M059J (cell line): ENCODE measurements at places on chromosomes 2 and 18. TPM values are rescaled to one million over a fixed set of nuclear protein-coding genes. Genes with fewer than 3 reads are reported as not detected.
A peak's percentile ranks its signal among the peaks of the same experiment; 100 is the strongest.

The SCN7A gene
- not detected in 2 replicates for total RNA-seq

The TLX2 gene
- 0.10 and 0.34 TPM in 2 replicates for total RNA-seq

The PTPRN gene
- total RNA-seq: 1.1 and 1.7 TPM in 2 replicates

The LOXHD1 gene
- total RNA-seq: not detected in 2 replicates

GRCh38 chr18:75204269-75204731 lies 4.6 kb downstream of the PTGR3 start:
- DNase-seq: no peak

DNA sequence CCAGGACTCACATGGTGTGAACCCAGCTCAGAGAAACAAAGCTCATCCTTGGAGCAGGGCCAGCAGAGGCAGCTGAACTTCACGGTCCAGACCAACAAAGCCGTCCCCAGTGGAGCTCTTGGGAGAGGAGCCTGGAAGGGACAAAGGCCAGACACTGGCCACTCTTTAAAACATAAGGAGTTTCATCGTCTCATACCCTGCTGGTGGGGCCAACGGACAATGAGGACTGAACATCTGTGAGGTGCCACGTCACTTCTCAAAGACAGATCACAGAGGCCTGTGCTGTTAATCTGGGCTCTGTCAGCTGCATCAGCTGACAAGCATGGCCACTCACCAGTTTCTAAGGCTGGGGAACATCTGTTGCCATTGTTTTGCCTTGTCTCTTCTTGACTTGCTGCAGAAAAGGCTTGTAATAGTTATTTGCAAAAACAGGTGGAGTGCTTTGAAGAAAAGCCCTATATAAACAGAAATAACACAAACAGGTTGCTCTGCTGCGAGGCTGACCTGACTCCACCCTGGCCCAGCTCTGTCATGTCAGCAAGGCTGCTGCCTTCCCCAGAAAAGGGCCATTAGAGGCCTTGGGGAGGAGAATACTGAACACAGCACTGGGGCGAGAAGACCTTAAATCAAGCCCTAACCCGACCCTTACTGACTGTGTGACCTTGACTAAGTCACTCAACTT lies 68.1 kb upstream of the DAPL1 start:
- no peak for DNase-seq

GRCh38 chr2:133421516-133422324 lies 146.5 kb downstream of the NCKAP5 start:
- peak; percentile 49 for DNase-seq

- no peak for DNase-seq
Observed at GRCh38 chr2:143296089-143296488, 166.9 kb downstream of the ARHGAP15 start.

DNA sequence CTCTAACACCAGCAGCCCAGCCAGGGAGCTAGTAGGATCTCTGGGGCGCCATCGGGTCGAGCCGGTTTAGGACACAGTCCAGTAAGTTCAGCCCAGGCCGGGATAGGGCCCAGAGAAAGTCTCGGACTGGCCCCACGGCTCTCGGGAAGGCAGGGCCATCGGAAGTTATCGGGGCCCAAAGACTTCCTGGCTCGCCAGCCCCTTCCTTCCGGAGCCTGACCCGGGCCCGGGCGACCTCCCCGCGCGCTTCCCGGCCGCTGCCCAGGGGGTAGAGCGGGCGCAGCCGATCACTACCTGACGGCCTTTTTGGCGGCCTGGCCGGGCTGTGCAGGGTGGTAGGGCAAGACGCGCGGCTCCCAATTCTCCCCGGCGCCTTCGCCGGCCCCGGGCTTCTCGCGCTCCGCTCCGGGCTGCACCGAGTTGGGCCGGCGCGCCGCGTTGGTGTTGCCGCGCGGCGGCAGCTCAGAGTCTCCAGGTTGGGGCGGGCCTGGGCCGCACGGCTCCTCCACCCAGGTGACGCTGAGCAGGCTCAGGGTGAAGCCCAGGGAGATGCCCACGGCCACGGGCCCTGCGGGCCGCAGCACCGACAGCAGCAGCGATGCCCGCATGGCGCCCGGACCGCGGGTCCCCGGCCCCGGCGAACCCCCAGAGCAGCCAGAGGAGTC lies 546 bp downstream of the CHPF start:
- DNase-seq: peak; percentile 51

DNA sequence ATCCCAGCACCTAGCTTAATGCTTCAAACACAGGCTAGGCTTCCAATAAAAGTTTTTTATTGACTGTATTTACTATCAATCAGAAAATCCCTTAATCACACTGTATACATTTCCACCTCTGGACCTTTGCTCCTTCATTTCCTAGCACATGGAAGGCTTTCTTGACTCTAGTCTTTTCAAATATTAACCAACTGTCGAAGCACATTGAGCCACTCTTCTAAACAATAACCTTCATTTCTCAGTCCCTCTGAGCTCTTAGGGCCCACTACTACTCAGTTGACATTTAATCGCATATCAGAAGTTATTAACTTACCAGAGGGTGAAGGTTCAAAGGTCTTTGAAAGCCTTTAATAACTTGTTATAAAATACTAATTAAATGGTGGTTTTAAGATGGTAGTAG lies 37.4 kb downstream of the CERKL start:
- DNase-seq: no peak

DNA sequence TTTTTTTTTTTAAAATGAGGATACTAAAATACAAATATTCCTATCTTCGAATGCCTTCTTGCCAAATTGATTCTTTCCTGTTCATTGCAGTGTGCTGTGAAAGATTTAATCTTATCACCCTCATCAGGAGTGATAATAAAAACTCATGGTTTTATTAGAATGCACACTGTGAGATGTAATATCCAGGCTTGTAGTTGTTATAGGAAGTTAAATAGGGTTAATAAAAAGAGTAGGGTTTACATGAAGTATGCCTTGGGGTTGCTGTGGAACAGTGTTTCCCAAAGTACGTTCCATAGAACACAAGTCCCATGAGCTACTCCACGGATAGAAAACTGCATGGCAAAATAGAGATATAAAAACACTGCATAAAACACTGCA lies 191.9 kb downstream of the SPP2 start:
- DNase-seq: no peak

- peak; percentile 46 for DNase-seq
Observed at GRCh38 chr2:54956111-54956627, 94.1 kb downstream of the RTN4 start.

- no peak for DNase-seq
Observed at GRCh38 chr2:208529796-208530195, 123.2 kb downstream of the PTH2R start.
